ENCODE measurements at places on chromosomes 4 and X.

GRCh38 chr4:20272411-20272872 is 20.7 kb downstream of the SLIT2 start:
- no peak for DNase-seq

GRCh38 chr4:2469192-2469984 is 482 bp downstream of the RNF4 start:
- DNase-seq = peak; percentile 62

- no peak for DNase-seq
Observed at GRCh38 chr4:41749631-41750039, 1.1 kb upstream of the PHOX2B start.

DNA sequence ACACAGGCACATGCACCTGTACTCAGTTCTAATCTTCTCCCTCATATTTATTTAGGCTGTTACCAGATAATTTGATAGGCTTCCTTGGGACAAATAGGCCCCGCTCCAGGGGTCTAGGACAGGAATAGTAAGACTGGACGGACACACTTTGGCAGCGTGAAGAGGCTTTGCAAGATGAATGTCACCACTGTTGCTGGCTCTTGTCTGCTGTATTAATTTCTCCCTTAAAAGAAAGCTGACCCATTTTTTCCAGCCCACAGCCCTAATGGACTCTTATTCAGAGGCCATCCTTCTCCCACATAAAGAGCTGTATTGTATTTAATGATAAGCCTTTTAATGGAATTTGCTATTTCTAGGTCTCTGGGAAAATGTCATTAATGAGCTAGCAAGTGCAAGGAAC is 18.0 kb downstream of the FAM184B start:
- no peak for DNase-seq

DNA sequence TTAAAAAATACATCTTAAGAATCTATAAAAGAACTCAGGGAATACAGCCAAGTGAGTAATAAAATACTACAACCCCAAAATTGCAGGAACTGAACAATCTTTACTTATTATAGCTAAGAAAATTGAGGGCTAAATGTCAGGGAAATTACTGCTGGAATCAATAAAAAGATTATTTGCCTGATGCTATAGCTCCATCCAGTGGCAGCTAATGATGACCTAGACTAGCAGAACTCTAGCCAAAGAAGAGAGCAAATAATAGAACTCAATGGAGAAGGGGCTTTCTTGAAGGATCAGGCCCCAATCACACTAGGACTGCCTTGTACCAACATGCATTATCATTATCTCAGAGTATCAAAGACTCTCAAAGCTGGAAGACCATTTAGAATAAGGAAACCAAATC is 85.0 kb upstream of the FAM241A start:
- DNase-seq = no peak

DNA sequence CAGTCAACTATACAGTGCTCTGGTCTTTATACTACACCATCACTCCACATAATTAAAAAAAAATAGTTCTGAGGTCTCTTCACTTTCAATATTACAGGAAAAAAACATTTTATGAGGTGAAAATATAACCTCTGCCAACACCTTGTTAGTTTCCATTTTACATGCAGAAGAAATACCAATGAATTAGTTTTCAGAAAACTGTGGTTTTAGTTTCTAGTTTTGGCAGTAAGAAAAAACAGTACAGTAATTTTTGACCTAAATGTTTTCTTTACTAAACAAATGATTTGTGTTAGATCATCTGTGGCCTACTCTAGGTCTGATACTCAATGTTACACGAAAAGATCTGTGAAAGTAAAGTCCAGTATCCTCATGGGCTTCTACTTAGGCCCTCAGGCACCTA is 10.0 kb downstream of the SULT1E1 start:
- DNase-seq = no peak

DNA sequence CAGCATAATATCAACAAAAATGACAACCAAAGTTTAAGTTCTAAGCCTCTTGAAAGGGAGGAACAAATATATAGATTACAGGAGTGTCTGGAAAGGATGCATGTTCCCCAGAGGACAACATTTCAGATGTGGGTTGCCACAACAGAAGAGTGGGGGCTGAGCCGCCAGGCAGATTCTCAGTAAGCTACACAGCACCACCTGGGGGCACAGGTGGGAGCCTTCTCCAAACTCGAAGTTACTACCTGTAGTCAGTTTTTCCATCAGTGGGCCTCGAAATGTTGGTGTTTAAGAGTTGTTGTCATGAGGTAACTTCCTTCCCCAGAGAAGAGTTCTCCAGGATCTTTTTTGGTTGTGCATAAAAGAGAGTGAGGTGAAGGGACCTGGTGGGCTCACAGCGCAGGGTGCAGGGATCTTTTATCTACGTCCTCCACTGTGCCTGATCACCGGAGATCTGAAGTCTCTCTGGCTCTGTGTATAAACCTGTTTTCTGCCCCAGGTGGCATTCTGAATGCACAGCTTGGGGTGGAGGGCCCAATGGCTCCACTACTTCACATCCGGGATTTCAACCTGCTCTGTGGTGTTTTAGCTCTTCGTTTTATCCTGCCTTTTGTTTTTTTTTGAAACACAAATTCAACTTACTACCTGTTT is 58.4 kb upstream of the STS start:
- peak; percentile 19 for DNase-seq

DNA sequence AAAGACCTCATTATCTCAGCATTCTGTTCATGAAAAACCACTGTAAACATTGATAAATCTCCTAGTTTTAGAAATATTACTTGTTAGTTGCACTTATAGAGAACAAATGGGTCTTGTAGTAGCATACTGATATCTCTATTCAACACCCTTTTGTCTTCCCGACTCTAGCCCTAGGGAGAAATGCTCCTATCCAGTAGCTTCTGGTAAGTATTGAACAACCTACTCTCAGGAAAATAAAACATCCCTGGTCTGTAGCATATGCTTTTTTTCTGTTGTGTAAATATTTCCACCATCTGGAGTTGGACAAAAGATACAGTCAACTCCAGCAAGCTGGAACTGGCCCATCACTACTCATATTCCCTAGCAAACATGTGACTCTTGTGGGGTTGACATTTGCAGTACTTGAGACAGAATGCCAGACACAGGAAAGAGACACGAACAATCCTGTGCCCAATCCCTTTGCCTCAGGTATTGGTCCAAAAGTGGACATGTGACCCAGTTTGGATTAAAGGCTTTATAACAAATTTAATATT is 188.2 kb downstream of the GC start:
- no peak for DNase-seq

DNA sequence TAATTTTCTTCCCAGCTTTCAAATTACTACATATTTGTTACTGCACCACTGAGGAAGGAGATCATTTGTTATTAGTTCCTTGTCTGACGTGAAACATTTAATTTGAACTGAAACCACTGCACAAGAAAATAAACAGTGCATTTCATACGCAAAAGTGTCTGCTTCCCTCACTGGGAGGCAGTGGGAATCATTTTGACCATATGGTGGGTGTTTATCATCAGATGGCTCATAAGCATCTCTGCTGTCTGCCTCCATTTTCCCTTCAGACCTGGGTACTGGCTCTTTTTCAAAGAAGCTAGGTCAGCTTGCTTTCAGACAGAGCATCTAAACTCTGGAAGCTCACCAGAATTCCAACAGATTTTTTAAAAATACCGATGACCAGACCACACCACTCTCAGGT is 135.2 kb downstream of the PCDH19 start:
- DNase-seq = no peak

GRCh38 chrX:20663336-20663735 is 396.6 kb upstream of the RPS6KA3 start:
- DNase-seq = no peak
